ENCODE measurements at places on chromosomes 7 and 10. TPM values are rescaled to one million over a fixed set of nuclear protein-coding genes. Genes with fewer than 3 reads are reported as not detected.

The ABCB1 gene
- 1.1 TPM for polyA plus RNA-seq

The LBX1 gene
- polyA plus RNA-seq, result 0.16 TPM

The LIPF gene
- polyA plus RNA-seq, result not detected

The RARRES2 gene
- polyA plus RNA-seq, result 146 TPM

The SFRP4 gene
- polyA plus RNA-seq, result 2.0 TPM

The SLK gene
- 72.8 TPM for polyA plus RNA-seq

The MACC1 gene
- polyA plus RNA-seq, result 5.4 TPM

- DNase-seq, result no peak
These were observed 275.6 kb downstream of the SNX10 start for GRCh38 chr7:26567266-26567665.

- DNase-seq, result no peak
These were observed 16.9 kb upstream of the CDK14 start for GRCh38 chr7:90579181-90579688.

- DNase-seq, result no peak
These were observed 35.1 kb upstream of the MTPN start for GRCh38 chr7:136012238-136012637.

DNA sequence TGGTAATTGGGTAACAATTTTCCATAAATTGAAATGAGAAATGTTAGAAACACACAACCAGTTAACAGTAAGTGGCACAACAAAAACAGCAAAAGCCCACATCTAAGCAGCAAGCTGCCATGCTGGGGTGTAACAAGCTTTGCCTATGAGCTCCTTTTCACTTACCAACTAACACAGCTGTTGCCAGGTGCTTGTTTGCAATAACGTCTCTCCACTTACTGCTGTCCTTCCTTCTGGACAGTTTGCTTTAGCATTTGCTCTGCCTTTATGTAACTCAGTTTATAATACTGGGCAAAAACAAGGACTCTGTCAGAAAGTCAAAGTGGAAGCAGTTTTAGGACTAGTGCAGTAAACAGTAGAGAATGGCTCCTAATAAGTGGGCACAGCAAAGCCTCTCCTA, 740.9 kb downstream of the POM121L12 start:
- DNase-seq, result no peak

- peak; percentile 51 for DNase-seq
These were observed 42.3 kb upstream of the SGCE start for GRCh38 chr7:94698275-94698674.

GRCh38 chr7:1175967-1176851, 16.2 kb upstream of the ZFAND2A start:
- no peak for DNase-seq

GRCh38 chr10:122841569-122841968, 4.1 kb downstream of the CUZD1 start:
- DNase-seq, result no peak

DNA sequence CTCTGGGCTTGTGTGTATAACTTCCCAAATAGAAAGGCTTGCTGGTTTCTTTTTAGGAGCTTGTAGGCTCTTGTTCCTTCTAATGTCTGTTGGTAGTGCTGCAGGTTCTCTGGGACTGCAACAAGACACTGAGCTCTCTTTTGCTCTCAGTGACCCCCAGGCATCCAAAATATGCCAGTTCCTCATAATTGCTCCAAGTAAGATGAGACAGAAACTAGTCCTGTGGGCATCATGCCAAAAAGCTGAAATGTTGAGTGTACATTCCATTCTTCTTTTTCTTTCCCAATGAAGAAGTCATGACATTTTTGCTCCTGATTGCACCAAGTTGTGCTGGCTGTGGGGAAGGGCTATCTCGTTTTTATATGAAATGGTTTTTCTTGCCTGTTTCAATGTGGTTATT, 7.1 kb upstream of the BTBD16 start:
- DNase-seq, result no peak

Measured in right lung (tissue), 10 donors.